ENCODE measurements at places on chromosomes 7 and 10. TPM values are rescaled to one million over a fixed set of nuclear protein-coding genes. Genes with fewer than 3 reads are reported as not detected.

Gene ZNF736
- total RNA-seq, result 9.6 TPM

Gene DRGX
- total RNA-seq, result not detected

Gene ORAI2
- total RNA-seq, result 6.8 TPM

Gene OR2A42
- total RNA-seq, result not detected

DNA sequence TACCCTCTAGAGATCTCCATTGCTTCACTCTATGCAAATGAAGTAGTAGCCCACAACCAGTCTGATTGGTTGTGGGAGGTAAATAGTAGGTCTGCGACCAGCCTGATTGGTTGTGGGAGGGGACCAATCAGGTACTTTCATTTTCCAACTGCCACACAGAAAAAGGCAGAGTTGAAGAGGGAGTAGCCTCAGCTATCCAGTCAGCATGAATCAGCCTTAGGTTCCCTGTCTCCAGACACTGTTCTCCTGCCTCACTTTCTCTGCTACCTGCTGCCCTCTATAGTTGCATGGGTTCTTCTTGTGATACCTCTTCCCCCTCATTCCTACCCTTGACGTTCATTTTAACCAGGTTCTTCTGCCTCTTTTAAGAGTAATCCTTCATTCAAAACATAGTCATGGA lies 114.5 kb upstream of the LYZL1 start:
- no peak for DNase-seq

DNA sequence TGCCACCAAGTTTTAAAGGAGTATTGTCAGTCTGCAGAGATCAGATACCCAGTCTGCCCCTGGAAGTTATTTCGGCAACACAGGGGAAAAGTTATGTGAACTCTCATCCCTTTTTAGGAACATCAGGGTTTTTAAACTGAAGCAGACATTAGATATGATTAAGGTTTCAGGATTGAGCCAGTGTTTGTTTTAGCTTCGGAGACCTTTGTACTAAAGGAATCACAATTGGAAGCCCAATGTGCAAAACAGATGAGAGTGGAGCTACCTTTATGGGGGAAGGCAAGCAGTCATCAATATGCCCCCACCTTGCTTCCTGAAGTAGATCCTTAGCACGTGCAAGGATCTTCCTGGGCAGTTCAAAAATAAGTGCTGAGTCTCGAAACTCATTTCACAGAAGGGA lies 39.5 kb downstream of the ETV1 start:
- DNase-seq, result no peak

GRCh38 chr7:110157631-110158362 lies 933.1 kb upstream of the LRRN3 start:
- DNase-seq, result no peak

GRCh38 chr7:47496056-47496665 lies 85.8 kb downstream of the TNS3 start:
- no peak for DNase-seq

All from left colon (tissue), 2 donors.